ENCODE measurements at places on chromosomes 3 and 15. TPM values are rescaled to one million over a fixed set of nuclear protein-coding genes. Genes with fewer than 3 reads are reported as not detected.
A peak's percentile ranks its signal among the peaks of the same experiment; 100 is the strongest.

The MYEF2 gene
- 9.4 TPM for polyA plus RNA-seq

DNA sequence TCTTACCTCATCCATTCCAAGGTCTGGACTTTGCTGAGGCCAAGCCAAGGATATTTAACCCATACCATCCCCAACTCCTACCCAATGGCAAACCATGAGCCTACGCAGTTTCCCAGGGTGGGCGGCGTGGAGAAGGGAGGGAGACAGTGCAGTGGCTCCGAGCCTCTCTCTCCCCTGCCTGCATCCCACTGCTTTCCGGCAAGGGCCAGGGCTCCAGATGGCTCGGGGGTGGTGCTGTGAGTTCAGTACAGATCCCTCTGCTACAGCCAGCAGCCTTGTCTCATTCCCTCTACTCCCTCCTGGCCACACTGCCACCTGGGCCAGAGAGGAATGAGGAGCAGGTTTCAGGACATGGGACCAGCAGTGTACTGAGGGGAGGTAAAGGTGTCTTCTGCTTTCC lies 44.3 kb upstream of the APEH start:
- no peak for DNase-seq
- H3K27me3 ChIP-seq = peaks cover 4% of the 10 kb centered on the region
- no peaks in the 10 kb centered on the region for H3K4me1 ChIP-seq
- no peak overlapping the region for H3K27ac ChIP-seq
- H3K36me3 ChIP-seq = no peaks in the 10 kb centered on the region
- H3K4me3 ChIP-seq = no peak overlapping the region

GRCh38 chr3:149258298-149258697 lies 36.7 kb upstream of the CP start:
- no peak overlapping the region for H3K27ac ChIP-seq
- no peaks in the 10 kb centered on the region for H3K4me1 ChIP-seq
- DNase-seq = no peak
- H3K27me3 ChIP-seq = no peaks in the 10 kb centered on the region
- no peak overlapping the region for H3K4me3 ChIP-seq

The ATP13A5 gene
- polyA plus RNA-seq = not detected

- no peak overlapping the region for H3K27ac ChIP-seq
- DNase-seq = peak; percentile 21
- peaks cover 55% of the 10 kb centered on the region for H3K27me3 ChIP-seq
- H3K4me3 ChIP-seq = no peak overlapping the region
- H3K36me3 ChIP-seq = no peaks in the 10 kb centered on the region
These were observed 2.0 kb downstream of the GP5 start for GRCh38 chr3:194396859-194397756.

GRCh38 chr15:75235760-75236729 lies 22.1 kb upstream of the GOLGA6C start:
- peaks cover 9% of the 10 kb centered on the region for H3K27me3 ChIP-seq
- no peaks in the 10 kb centered on the region for H3K36me3 ChIP-seq
- no peak for DNase-seq
- no peak overlapping the region for H3K27ac ChIP-seq

DNA sequence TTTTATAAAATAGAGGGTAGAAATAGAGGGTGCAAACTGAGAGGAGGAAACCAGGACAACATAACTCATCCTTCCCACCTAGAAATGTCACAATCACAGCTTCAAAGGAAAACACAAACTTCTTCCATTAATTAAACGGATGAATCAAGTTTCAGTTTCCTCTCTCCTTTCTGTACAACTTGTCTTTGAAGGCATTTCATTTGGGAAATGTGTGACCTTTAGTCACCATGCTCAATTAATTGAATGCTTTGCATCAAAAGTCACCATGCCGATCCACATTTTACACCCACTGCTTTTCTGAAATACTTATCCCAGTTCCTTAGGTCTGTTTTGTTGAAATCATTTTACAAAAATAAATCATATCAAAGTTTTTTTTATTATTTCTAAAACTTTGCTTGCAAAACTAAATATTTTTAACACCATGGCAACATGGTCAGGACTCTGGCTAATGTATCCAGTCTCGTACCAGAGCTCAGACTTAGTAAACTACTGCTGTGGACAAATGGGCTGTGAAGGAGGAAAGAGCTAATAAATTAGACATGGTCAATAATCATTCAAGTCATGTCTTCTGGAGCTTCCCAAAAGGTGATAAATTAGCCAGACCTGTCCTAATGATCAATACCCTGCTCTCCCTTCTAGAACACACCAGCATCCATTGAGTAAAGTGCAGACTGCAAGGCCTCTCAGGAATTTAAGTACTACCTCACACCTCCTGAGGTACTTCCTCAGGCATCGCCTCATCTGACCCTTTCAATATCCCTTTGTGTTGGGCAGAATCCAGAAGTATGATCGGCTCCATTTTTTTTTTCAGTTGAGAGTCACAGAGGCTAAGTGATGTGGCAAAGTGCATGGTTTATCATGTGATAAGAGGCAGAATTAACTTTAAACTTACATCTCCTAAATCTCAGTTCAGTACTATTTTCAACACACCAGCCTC lies 161.3 kb downstream of the GREM1 start:
- H3K4me1 ChIP-seq = peaks cover 15% of the 10 kb centered on the region
- no peak for DNase-seq
- no peak overlapping the region for H3K27ac ChIP-seq
- H3K4me3 ChIP-seq = no peak overlapping the region
- no peaks in the 10 kb centered on the region for H3K36me3 ChIP-seq

The SV2B gene
- not detected for polyA plus RNA-seq

- no peaks in the 10 kb centered on the region for H3K36me3 ChIP-seq
- H3K4me3 ChIP-seq = no peak overlapping the region
- no peaks in the 10 kb centered on the region for H3K27me3 ChIP-seq
- DNase-seq = no peak
These were observed 25.1 kb upstream of the GABPB1 start for GRCh38 chr15:50380089-50380488.

GRCh38 chr3:155859859-155860258 lies 5.6 kb upstream of the SLC33A1 start:
- no peaks in the 10 kb centered on the region for H3K36me3 ChIP-seq
- H3K27ac ChIP-seq = no peak overlapping the region
- H3K27me3 ChIP-seq = no peaks in the 10 kb centered on the region

- no peaks in the 10 kb centered on the region for H3K27me3 ChIP-seq
- H3K36me3 ChIP-seq = peaks cover 11% of the 10 kb centered on the region
These were observed 21.3 kb downstream of the CHD2 start for GRCh38 chr15:92921215-92922131.

DNA sequence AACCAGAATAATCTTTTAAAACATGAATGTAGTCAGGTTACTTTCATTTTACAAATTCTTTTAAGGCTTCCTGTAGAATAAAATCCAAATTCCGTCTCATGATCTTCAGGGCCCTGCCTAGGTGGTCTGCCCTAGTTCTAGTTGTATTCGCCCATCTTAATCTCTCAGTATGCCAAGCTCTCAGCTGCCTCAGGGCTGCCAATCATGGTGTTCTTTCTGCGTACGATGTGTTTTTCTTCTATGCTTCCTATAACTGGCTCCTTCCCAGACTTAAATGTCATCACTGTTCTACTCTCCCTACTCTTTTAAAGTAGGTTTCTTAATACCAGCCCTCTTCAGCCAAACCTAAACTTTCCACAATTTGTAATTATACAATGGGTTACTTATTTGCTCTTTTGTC lies 107.4 kb downstream of the GREM1 start:
- no peak for DNase-seq
- no peaks in the 10 kb centered on the region for H3K27me3 ChIP-seq
- no peak overlapping the region for H3K4me3 ChIP-seq
- peaks cover 26% of the 10 kb centered on the region for H3K4me1 ChIP-seq
- H3K27ac ChIP-seq = peak overlapping the region; percentile 88
- H3K36me3 ChIP-seq = no peaks in the 10 kb centered on the region

The RAP2B gene
- polyA plus RNA-seq = 7.9 TPM

The ARPC4 gene
- polyA plus RNA-seq = 181 TPM

The ERICH6 gene
- not detected for polyA plus RNA-seq

DNA sequence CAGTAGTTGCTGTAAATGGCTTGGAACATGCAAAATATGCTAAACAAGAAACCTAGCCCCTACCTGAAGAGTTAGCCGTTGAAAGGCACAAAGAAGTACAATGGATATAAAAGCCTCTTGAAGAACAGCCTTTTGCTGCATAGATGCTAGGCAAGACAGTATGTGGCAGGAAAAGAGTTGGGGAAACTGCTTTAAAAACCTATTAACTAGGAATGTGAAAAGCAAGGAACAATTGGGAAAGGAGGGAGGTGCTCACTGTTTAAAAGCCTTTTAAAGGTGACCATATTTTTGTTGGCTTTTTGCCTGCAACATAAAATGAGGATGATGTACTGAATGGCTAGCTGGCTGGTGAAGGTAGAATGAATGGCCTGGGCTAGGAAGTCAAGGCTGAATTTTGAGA lies 24.5 kb upstream of the SOX2 start:
- no peak for DNase-seq
- no peak overlapping the region for H3K27ac ChIP-seq
- no peaks in the 10 kb centered on the region for H3K36me3 ChIP-seq
- H3K27me3 ChIP-seq = no peaks in the 10 kb centered on the region
- no peak overlapping the region for H3K4me3 ChIP-seq
- H3K4me1 ChIP-seq = no peaks in the 10 kb centered on the region

GRCh38 chr15:101530224-101530958 lies 40.9 kb upstream of the PCSK6 start:
- no peaks in the 10 kb centered on the region for H3K4me1 ChIP-seq
- no peak for DNase-seq
- no peak overlapping the region for H3K27ac ChIP-seq
- no peaks in the 10 kb centered on the region for H3K27me3 ChIP-seq

GRCh38 chr3:153848702-153849101 lies 272.5 kb upstream of the ARHGEF26 start:
- no peak for DNase-seq
- no peaks in the 10 kb centered on the region for H3K27me3 ChIP-seq
- no peak overlapping the region for H3K4me3 ChIP-seq
- H3K36me3 ChIP-seq = no peaks in the 10 kb centered on the region
- H3K4me1 ChIP-seq = no peaks in the 10 kb centered on the region
